Activated naive CD4-positive, alpha-beta T cell treated with anti-CD3 and anti-CD28 coated beads, Interleukin-2, amount 10 ng/mL, durations not matched to agents 7 days and 5 days (primary cell): ENCODE measurements at places on chromosomes 3 and 15.

DNA sequence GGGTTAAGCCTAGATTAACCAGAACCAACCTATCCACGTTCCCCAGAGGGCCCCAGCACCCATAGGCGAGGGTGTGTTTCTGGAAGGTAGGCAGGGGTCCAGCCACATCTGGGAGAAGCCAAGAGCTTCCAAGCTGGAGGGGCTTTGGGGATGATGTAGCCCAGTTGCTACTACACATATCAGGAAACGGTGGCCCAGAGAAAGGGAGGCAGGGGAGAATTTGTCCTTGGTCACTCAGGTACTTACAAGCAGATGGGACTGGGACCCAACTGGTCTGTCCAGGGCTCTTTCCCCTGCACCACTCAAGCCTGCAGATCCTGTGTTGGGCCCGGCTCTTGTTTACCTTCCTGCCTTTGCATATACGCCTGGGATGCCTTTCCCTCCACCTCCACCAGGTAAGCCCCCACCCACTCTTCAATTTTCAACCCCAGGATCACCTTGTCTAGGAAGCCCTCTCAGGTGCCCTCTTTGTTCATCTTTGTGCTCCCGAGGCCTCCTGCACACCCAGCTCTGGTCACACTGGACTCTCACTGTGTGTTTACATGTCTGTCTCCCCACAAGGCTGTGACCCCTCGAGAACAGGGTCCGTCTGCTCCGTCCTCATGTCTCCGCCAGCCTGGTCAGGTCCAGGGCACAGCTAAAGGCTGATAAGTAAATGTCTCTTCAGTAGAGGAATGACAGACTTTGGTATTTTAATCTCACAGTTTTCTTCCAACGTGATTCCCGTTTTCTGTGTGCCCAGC is 204.4 kb upstream of the LINGO1 start:
- peak; percentile 12 for DNase-seq

DNA sequence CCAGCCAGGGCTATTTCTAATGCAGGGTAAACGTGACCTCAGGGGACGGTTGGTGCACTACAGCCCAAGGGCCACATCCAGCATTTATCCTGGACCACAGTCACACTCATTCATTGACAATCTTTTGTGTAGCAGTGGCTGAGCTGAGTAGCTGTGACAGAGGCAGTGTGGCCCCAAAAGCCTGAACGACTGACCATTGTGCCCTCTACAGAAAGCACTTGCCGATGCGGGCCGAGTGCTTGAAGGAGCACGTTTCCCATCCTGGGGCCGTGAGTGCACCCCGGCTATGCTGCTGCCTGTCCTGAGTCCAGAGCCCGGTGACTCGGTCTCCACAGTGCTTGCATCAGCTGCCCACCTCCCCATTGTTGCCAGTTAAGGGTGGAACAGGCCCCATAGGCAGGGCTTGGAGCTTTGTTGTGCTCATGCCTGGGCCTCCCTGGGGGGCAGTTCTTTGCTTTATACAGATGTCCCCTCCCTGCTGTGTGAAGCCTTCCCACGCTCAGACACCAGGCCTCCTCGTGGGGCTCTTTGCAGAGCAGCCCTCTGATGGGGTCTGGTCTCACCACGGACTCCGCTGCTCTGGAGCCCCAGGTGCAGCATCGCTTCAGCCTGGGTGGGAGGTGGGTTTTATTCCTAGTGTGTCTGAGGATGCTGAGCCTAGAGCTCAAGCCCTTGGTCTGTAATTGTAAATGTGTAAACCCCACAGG is 13.0 kb upstream of the SNRPA1 start:
- no peaks in the 10 kb centered on the region for H3K4me1 ChIP-seq
- H3K27ac ChIP-seq, result no peak overlapping the region
- H3K36me3 ChIP-seq, result no peaks in the 10 kb centered on the region
- H3K27me3 ChIP-seq, result peaks cover 6% of the 10 kb centered on the region

GRCh38 chr3:173109143-173109542 is 31.9 kb downstream of the SPATA16 start:
- DNase-seq, result no peak
- H3K4me1 ChIP-seq, result no peaks in the 10 kb centered on the region
- no peaks in the 10 kb centered on the region for H3K27me3 ChIP-seq

DNA sequence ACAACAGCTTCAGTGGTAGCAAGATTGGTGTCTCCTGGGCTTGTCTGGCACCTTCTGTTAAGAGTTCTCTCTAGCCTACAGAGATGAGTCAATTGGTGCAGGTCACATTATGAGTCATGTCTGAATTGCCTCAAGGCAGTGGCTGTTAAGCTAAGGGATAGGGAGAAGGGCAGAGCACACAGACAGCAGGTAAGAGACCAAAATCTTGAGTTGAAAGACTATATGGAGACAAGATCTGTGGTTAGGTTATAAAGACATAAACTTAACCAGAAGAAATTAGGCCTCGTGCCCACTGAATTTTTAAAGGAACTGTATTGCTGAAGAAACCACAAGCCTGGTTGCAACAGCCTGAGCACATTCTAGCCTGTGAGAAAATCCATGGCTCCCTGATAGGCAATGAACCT is 19.2 kb upstream of the KPNA1 start:
- peak overlapping the region; percentile 25 for H3K27ac ChIP-seq
- DNase-seq, result no peak
- peaks cover 25% of the 10 kb centered on the region for H3K4me1 ChIP-seq
- peaks cover 70% of the 10 kb centered on the region for H3K36me3 ChIP-seq
- no peaks in the 10 kb centered on the region for H3K27me3 ChIP-seq
- H3K4me3 ChIP-seq, result no peak overlapping the region

DNA sequence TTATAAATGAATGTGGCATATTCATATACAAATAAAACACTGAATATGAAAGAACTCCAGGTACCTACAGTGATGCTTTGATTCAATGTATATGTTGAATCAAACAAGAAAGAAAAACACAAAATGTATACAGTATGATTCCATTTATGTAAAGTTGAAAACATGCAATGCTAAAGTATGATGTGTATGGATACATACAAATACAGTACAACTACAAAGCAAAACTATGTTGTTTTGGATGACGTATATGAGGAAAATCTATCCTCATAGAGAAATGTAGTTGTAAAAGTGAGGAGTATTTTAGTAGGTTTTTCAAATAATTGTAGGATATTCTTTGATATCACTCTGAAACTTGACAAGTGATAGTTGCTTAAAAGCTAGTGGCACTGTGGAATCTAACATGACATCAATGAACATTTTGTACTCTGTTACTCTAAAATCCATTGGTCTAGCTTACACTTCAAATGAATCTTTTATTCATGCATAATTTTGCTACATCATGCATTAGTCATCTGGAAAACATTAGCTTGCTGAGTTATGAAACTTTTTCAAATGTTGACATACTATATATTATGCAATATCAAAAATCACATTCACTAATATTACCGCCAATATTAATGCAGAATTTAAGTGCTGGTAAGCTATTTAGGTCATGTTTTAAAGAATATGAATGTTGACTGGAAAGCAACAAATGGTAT is 278.1 kb upstream of the CHRNA7 start:
- H3K27ac ChIP-seq, result no peak overlapping the region
- H3K27me3 ChIP-seq, result peaks cover 4% of the 10 kb centered on the region
- H3K4me3 ChIP-seq, result no peak overlapping the region
- DNase-seq, result no peak
- no peaks in the 10 kb centered on the region for H3K4me1 ChIP-seq
- no peaks in the 10 kb centered on the region for H3K36me3 ChIP-seq

GRCh38 chr15:82950295-82950694 is 2.2 kb downstream of the HOMER2 start:
- peaks cover 3% of the 10 kb centered on the region for H3K4me1 ChIP-seq
- no peaks in the 10 kb centered on the region for H3K36me3 ChIP-seq
- no peak for DNase-seq
- no peak overlapping the region for H3K27ac ChIP-seq
- no peak overlapping the region for H3K4me3 ChIP-seq

DNA sequence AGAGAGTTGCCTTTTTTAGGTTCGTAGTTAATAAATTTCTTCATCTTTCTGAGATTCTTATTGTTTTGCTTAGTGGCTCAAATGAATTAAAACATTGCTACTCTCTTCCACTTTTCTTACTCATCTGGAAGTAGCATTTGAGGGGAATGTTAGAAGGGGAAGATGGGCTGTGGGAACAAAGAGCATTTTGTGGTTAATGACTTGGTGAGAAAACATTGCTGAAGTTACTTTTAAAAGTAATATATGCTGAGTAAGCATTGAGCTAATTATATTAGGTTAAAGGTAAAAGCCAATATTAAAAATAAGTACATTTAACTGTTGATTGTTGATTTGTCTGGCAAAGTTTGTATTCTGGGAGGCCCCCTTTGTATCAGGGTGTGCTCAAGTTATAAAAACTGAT is 5.7 kb downstream of the MORF4L1 start:
- H3K4me3 ChIP-seq, result no peak overlapping the region
- DNase-seq, result no peak
- no peaks in the 10 kb centered on the region for H3K27me3 ChIP-seq
- no peak overlapping the region for H3K27ac ChIP-seq
- peaks cover 40% of the 10 kb centered on the region for H3K36me3 ChIP-seq

- H3K36me3 ChIP-seq, result no peaks in the 10 kb centered on the region
- no peak overlapping the region for H3K4me3 ChIP-seq
- peaks cover 9% of the 10 kb centered on the region for H3K27me3 ChIP-seq
- no peak overlapping the region for H3K27ac ChIP-seq
Measured at GRCh38 chr15:75673426-75674235, 25.9 kb downstream of the SNX33 start.

DNA sequence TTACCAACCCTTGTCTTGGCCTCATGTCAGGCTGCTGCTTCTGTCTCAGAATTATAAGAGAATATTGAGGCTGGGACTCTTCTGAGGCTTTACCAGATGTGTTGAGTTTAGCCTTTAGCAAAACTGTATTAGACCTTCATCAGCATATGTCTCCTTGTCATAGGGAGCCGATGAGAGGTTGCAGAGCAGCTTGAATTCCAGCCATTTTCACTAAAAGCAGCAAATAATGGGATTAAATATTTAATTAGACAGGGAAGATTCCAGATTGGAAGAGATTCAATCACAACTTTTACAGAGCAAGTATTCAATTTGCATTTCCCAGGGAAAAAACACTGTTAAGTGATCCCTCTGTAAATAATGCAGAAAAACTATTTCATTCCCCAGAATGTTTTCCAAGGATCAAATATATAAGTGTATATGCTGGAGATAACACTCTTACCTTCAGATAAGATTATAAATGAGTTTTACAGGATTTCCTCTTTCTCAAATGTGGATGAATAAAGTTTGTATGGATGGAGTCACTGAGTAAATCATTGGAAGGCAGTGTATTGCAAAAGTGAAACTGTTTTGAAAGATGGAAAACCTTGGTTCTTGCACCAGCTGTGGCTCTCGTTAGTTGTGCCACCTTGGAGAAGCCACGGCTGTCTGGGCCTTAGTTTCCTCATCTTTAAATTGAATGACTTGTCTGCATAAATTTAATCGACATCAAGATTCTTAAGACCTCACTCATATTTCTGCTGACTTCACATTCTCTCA is 466.4 kb upstream of the SGO1 start:
- H3K27ac ChIP-seq, result no peak overlapping the region
- no peaks in the 10 kb centered on the region for H3K27me3 ChIP-seq
- no peaks in the 10 kb centered on the region for H3K4me1 ChIP-seq
- no peaks in the 10 kb centered on the region for H3K36me3 ChIP-seq
- H3K4me3 ChIP-seq, result no peak overlapping the region

GRCh38 chr3:53902711-53903110 is 11.1 kb upstream of the SELENOK start:
- H3K4me3 ChIP-seq, result no peak overlapping the region
- no peak overlapping the region for H3K27ac ChIP-seq
- peaks cover 20% of the 10 kb centered on the region for H3K27me3 ChIP-seq
- no peaks in the 10 kb centered on the region for H3K4me1 ChIP-seq
- no peak for DNase-seq
- no peaks in the 10 kb centered on the region for H3K36me3 ChIP-seq

DNA sequence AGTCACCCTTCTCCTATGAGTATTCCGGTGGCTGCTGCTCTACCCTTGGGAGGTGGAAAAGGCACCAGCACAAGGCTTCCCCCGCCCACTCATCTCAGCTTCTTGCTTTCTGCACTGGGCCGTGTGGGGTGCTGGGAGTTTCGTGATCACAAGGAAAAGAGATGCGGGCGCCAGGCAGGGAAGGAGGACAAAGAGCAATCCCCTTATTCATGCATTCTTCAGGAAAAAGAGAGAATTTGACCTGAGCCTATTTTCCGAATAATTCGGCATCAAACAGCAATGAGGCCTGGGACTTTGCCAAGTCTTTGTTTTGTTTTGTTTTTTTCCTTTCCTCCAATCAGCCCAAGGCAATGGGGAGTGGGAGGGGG is 102.2 kb upstream of the LPP start:
- H3K4me3 ChIP-seq, result no peak overlapping the region
- H3K4me1 ChIP-seq, result peaks cover 32% of the 10 kb centered on the region
- DNase-seq, result no peak

GRCh38 chr3:123447749-123448517 is 957 bp downstream of the ADCY5 start:
- DNase-seq, result peak; percentile 57
- H3K27me3 ChIP-seq, result peaks cover 90% of the 10 kb centered on the region
- no peaks in the 10 kb centered on the region for H3K36me3 ChIP-seq
- no peak overlapping the region for H3K27ac ChIP-seq
- peaks cover 4% of the 10 kb centered on the region for H3K4me1 ChIP-seq

GRCh38 chr3:7188551-7188950 is 327.6 kb downstream of the GRM7 start:
- H3K4me3 ChIP-seq, result no peak overlapping the region
- H3K27ac ChIP-seq, result no peak overlapping the region
- no peaks in the 10 kb centered on the region for H3K4me1 ChIP-seq
- H3K36me3 ChIP-seq, result no peaks in the 10 kb centered on the region
- DNase-seq, result no peak

DNA sequence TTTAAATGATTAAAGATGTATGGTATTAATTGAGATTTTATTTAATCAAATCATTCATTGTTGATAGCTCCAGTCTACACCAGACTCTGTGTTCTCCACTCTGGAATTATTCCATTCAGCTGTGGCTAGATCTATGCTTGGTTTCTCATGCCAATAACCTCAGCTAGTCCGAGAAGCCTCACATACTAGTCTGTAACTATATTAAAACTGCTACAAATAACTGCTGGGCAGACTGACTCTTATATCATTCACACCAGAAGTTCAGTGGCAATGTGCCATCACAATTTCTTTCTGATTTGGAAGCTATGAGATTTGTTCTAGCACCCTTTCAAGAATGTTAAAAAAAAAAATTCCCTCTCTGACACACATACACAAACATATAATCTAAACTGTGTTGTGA is 947.3 kb downstream of the ROBO1 start:
- no peak overlapping the region for H3K4me3 ChIP-seq
- no peak overlapping the region for H3K27ac ChIP-seq
- no peaks in the 10 kb centered on the region for H3K4me1 ChIP-seq
- no peak for DNase-seq

DNA sequence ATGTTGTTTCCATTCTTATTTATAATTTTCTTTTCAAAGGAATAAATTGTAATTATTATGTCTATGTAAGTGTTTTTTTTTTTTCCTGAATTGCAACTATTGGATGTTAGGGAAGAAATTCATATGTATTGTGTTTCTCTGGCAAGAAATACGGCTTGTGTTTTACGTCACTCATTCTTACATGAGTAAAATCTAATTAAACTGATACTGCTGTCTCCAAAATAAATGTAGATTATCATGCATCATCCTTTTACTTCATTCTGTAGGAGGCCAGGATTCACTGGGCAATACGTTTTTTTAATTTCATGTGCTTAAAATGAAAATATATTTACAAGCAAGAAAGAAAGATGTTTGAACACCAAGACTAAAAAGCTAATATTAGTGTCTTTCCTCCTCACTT is 590.8 kb downstream of the OTOL1 start:
- H3K27ac ChIP-seq, result no peak overlapping the region
- H3K27me3 ChIP-seq, result no peaks in the 10 kb centered on the region
- no peak overlapping the region for H3K4me3 ChIP-seq
- no peak for DNase-seq
- no peaks in the 10 kb centered on the region for H3K36me3 ChIP-seq
